CD4-positive, alpha-beta memory T cell (primary cell): ENCODE measurements at places on chromosomes 16 and 17. TPM values are rescaled to one million over a fixed set of nuclear protein-coding genes. Genes with fewer than 3 reads are reported as not detected.
A peak's percentile ranks its signal among the peaks of the same experiment; 100 is the strongest.

DNA sequence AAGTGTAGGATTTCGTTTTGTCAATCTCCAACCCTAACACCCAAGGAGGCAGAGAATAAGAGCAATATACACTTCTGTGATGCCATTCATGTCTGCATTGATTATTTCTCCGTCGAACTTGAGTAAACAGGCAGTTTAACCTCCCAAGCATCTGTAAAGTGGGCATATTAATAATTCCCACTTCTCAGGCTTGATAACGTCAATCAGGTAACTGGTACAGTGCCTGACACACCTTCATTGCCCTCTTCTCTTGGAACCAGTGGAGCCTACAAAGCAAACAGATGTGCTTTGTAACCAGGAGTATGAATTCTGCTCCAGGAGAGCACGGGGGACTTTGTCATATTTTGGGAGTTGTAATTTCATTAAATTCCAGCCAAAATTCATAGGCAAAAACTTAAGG lies 32.5 kb upstream of the PLCG2 start:
- H3K27me3 ChIP-seq: no peaks in the 10 kb centered on the region
- no peak overlapping the region for H3K27ac ChIP-seq
- H3K4me1 ChIP-seq: peaks cover 12% of the 10 kb centered on the region
- no peaks in the 10 kb centered on the region for H3K36me3 ChIP-seq
- no peak overlapping the region for H3K4me3 ChIP-seq
- DNase-seq: no peak

- H3K4me3 ChIP-seq: no peak overlapping the region
- H3K27ac ChIP-seq: no peak overlapping the region
- peaks cover 20% of the 10 kb centered on the region for H3K36me3 ChIP-seq
- no peak for DNase-seq
- H3K4me1 ChIP-seq: no peaks in the 10 kb centered on the region
- H3K27me3 ChIP-seq: no peaks in the 10 kb centered on the region
Observed at GRCh38 chr17:64544742-64545141, 38.0 kb downstream of the CEP95 start.

DNA sequence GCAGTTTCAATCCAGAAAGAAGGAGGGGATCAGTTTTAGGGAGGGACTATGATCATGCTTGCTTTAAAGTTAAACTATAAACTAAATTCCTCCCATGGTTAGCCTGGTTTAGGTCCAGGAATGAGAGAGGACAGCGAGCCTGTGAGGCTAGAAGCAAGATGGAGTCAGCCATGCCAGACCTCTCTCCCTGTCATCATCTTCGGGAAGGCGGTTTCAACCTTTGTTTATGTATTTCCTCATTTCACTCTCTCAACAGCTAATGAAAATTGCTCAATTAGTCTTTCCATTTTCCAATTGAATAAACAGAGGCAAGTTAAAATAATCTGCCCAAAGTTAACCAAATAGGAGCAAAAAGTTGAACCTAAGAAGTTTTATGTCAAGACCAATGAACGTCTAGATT lies 201.5 kb downstream of the KCNJ2 start:
- H3K4me1 ChIP-seq: no peaks in the 10 kb centered on the region
- H3K4me3 ChIP-seq: no peak overlapping the region
- no peaks in the 10 kb centered on the region for H3K36me3 ChIP-seq

DNA sequence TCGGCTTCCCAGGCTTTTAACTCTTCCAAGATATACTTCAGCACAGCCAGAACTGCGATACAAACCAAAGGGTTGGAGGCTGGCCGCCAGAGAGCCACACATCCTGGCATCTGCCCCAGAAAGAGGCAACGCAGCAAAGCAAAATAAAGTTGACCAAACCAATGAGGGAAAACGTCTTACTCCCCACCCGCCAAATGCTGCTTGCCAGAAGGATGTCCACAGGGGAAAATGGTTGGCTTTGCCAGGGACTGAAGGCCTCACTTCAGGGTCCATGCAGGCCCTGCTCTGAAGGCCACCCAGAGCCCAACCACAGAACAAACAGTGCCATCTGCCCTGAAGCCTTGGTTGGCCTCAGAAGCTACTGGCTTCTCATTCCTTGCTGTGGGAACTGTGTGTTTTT lies 15.0 kb downstream of the CACNG1 start:
- H3K4me1 ChIP-seq: no peaks in the 10 kb centered on the region
- no peak overlapping the region for H3K27ac ChIP-seq
- no peaks in the 10 kb centered on the region for H3K27me3 ChIP-seq
- DNase-seq: no peak

- no peaks in the 10 kb centered on the region for H3K4me1 ChIP-seq
- no peak overlapping the region for H3K27ac ChIP-seq
- no peak overlapping the region for H3K4me3 ChIP-seq
- H3K27me3 ChIP-seq: no peaks in the 10 kb centered on the region
- H3K36me3 ChIP-seq: no peaks in the 10 kb centered on the region
Observed at GRCh38 chr17:17765359-17766076, 71.3 kb downstream of the SREBF1 start.

GRCh38 chr17:78725448-78726021 lies 56.5 kb downstream of the CYTH1 start:
- H3K4me3 ChIP-seq: peak overlapping the region; percentile 7
- H3K4me1 ChIP-seq: peaks cover 99% of the 10 kb centered on the region
- peak; percentile 41 for DNase-seq
- H3K27ac ChIP-seq: peak overlapping the region; percentile 33

GRCh38 chr16:64580558-64580957 lies 541.3 kb downstream of the CDH11 start:
- no peaks in the 10 kb centered on the region for H3K4me1 ChIP-seq
- no peak overlapping the region for H3K27ac ChIP-seq
- no peak overlapping the region for H3K4me3 ChIP-seq
- no peak for DNase-seq
- no peaks in the 10 kb centered on the region for H3K27me3 ChIP-seq

- no peaks in the 10 kb centered on the region for H3K27me3 ChIP-seq
- no peak overlapping the region for H3K4me3 ChIP-seq
- H3K27ac ChIP-seq: no peak overlapping the region
- DNase-seq: no peak
- peaks cover 3% of the 10 kb centered on the region for H3K36me3 ChIP-seq
Observed at GRCh38 chr16:68200088-68200783, 35.7 kb downstream of the ESRP2 start.

- H3K27ac ChIP-seq: no peak overlapping the region
- no peak for DNase-seq
- H3K36me3 ChIP-seq: no peaks in the 10 kb centered on the region
- H3K27me3 ChIP-seq: no peaks in the 10 kb centered on the region
Observed at GRCh38 chr16:53755026-53755910, 51.3 kb downstream of the FTO start.

GRCh38 chr16:56360117-56361008 lies 65.0 kb downstream of the AMFR start:
- H3K4me3 ChIP-seq: no peak overlapping the region
- H3K4me1 ChIP-seq: peaks cover 18% of the 10 kb centered on the region
- H3K36me3 ChIP-seq: peaks cover 29% of the 10 kb centered on the region

DNA sequence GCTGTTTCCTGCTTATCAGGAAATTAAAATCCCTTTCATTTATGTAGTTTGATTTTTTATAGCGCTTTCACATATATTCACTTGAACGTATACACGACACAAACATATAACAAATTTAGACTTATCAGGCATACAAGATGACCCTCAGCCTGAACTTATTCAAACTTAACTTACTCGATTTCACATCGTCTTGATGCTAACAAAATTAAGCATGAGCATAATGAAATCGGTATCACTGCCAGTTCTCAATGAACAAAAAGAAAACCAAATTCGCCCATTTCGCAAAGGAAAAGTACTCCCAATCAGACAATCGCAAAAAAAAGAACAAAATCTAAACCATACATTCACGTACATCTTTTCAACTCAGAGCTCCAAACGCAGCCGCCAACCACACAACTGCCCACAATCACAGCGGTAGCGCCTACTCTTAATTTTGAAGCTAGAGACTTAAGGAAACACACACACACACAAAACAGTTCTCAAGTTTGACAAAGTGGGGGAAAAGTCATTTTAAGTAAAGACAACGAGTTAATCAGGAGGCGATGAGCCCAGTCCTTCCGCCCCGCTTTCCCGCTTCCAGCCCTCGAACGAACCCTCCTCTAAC lies 1.1 kb downstream of the GJC1 start:
- DNase-seq: peak; percentile 26
- no peak overlapping the region for H3K4me3 ChIP-seq
- H3K36me3 ChIP-seq: no peaks in the 10 kb centered on the region
- peaks cover 49% of the 10 kb centered on the region for H3K27me3 ChIP-seq
- H3K4me1 ChIP-seq: peaks cover 16% of the 10 kb centered on the region
- no peak overlapping the region for H3K27ac ChIP-seq

- no peaks in the 10 kb centered on the region for H3K27me3 ChIP-seq
- no peaks in the 10 kb centered on the region for H3K36me3 ChIP-seq
- peak overlapping the region; percentile 99 for H3K4me3 ChIP-seq
- H3K27ac ChIP-seq: peak overlapping the region; percentile 75
- H3K4me1 ChIP-seq: peaks cover 7% of the 10 kb centered on the region
Observed at GRCh38 chr16:58393138-58393504, 850 bp downstream of the GINS3 start.

DNA sequence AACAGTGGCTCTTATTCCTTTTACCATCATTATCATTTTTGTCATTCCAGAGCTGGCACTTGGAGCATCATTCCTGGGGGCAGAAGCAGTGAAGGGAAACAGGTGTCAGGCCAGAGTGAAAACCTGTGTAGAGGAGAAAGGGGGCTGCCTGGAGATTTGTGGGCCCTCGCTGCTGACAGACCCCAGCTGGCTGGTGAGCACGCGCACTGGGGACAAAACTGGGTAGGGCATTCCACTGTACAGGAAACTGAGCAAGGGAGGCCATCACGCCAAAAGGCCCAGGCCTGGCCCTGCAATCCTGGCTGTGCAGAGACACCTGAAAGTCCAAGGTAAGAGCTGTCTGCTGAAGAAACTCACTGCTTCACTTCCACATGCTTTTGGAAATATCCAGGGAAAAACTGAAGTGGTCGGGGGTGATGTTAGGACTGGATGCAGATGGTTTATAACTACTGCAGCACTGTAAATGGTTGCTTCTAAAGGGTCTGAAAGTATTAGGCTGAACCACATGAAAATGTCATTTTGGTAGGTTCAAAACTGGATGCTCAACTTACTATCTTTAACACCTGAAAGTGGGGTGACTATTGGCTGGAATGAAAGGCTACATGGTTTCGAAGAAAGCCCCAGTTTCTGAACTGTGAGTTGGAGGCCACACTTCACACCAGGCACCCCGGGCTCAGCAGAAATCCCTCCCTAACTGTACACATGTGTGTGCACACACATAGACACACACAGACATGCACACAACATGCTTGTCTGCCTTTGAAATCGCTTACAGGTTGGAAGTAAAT lies 225.0 kb downstream of the C16orf78 start:
- H3K27me3 ChIP-seq: no peaks in the 10 kb centered on the region
- no peak overlapping the region for H3K4me3 ChIP-seq
- no peaks in the 10 kb centered on the region for H3K4me1 ChIP-seq
- no peak overlapping the region for H3K27ac ChIP-seq

- peak within 1 kb of the TSS; percentile 32 for H3K4me3 ChIP-seq
- peaks cover 3% of the 10 kb centered on the region for H3K27me3 ChIP-seq
- H3K36me3 ChIP-seq: no peaks in the 10 kb centered on the region
Observed at GRCh38 chr17:44363613-44364159, at the start of gene FAM171A2. Gene FAM171A2, minus strand, starts transcription at chr17:44363853. Its CDS starts 139 bp downstream, at chr17:44363714.

- DNase-seq: no peak
- H3K4me1 ChIP-seq: peaks cover 15% of the 10 kb centered on the region
- no peak overlapping the region for H3K4me3 ChIP-seq
- no peak overlapping the region for H3K27ac ChIP-seq
- peaks cover 6% of the 10 kb centered on the region for H3K36me3 ChIP-seq
Observed at GRCh38 chr17:66661411-66662256, 173.3 kb upstream of the CACNG5 start.

DNA sequence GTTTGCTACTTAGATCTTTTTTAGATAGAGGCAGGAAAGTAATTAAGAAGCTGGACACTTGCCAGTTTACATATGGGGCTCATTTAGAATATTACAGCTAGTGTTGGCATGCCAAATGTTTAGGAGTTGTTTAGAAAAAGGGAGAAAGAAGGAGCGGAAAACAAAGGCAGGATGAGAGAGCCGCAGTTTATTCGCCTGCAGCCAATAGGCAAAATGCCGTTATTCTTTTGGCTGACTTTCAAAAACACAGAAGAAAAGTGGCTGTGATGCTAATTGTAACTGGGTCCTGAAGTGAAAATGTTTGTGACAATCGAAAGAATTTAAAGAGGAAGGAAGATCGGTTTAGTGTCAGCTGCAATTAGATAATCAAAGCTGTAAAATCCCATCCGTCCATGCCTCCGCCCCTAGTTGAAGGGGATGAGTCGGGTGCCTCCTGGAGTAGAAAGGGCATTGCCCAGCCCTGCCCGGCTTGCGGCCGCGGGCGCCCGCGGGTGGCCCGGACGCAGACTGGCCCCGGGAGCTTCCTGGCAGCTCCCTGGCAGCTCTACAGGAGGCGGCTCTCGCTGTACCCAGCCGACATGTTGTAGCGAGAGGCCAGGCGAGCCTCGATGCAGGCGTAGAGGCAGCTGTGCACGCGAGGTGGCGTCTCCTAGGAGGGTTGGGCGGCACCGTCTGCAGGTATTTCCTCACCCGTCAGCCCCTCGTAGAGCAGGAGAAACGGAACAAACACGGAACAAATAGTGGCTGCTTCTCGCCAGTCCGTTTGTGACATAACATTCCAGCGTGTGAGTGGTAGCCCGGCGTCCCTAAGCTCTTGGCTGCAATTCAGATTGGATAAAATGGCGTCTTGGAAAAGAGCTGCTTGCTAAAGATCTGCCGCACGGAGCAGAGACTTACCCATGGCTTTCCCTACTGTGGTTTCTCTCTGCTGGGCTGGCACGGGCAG lies 82.2 kb downstream of the TNRC6C start:
- no peak overlapping the region for H3K4me3 ChIP-seq
- peaks cover 14% of the 10 kb centered on the region for H3K4me1 ChIP-seq
- H3K36me3 ChIP-seq: peaks cover 7% of the 10 kb centered on the region
- peak overlapping the region; percentile 38 for H3K27ac ChIP-seq

DNA sequence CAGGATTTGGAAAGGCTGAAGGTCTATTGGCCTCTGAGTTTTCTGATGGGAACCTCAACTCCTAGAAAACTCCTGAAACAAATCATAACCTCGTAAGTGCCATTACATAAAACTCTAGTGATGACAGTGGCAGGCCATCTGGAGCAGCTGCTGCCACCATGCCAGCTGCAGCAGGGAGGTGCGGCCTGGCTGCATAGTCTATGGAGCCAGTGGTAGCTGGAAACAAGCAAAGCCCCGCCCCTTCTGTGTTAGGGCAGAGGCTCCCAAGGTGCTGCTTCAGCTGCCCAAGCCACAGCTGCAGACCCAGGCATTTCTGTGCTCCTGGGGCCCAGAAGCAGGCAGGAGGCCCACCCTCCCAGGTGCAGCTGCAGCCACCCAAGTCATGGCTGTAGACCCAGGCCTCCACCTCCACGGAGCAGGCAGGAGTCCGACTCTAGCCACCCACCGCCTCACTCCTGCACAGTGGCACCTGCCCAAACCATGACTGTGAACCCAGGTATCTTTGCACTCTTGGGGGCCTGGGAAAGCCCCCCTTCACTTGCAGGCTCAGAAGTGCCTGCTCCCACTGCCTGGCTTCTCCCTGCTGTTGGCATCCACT lies 254.1 kb upstream of the KCNJ16 start:
- H3K27ac ChIP-seq: no peak overlapping the region
- H3K36me3 ChIP-seq: no peaks in the 10 kb centered on the region
- no peaks in the 10 kb centered on the region for H3K4me1 ChIP-seq
- H3K4me3 ChIP-seq: no peak overlapping the region

Gene FLYWCH1
- total RNA-seq: 121 TPM

Gene POLR3K
- total RNA-seq: 19.9 TPM

Gene CTF1
- 0.19 TPM for total RNA-seq

Gene NPEPPS
- total RNA-seq: 131 TPM
